Dorsolateral prefrontal cortex (tissue), 122 donors: ENCODE measurements at places on chromosomes 1 and 21.

GRCh38 chr1:153963850-153964331, 554 bp upstream of the SLC39A1 start:
- DNase-seq: no peak

DNA sequence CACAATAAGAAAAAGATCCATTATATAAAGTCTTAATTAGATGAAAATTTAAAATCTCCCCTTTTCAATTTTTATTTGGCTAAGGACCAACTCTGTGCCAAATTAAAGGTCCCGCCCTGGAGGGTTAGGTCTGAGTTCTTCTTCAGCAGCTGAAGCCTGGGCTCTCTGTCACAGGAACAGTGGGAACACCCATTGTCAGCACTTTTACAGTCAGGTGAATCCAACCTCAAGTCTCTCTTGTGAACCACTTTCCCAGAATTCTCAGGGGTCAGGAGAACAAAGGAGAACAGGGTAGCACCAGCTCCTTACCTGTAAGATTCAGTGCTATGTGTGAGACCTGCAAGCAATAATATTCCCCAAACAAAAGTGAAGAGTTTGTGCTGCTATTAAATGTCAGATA, 25.1 kb upstream of the HJV start:
- DNase-seq: no peak

DNA sequence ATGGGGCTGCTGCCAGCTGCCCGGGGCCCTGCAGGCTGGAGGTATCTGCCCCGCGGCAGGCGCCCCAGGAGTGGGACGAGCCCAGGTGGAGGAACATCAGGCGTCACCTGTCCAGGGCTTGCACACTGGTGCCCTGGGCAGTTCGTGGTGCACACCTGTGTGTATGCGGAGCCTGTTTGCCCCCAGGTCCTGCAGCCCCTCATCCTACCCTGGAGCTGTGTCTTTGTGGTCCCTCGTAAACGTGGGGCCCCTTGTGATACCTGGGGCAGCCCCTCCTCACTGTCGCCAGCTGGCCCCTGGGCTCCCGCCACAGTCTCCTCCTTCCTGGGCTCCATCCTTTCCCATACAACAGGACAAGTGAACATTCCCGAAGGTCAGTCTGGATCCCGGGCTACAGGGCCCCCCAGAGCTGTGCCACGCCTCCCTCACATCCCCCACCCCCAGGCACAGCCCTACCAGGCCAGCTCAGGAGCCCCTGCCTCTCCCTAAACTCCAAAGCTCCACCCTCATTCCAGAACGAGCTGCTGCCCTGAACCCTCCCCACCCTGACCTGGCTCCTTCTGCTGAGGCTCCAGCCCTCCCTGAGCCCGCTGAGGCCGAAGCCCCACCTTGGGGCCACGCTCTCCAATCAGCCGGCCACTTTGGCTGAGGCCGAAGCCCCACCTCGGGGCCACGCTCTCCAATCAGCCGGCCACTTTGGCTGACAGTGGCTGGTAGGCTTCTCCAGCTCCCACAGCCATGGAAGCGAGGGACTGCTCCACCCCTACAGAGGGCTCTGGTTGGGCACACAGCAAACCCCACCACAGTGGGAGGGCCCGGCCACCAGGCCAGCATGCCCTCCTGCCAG, 42.6 kb downstream of the UBE2G2 start:
- no peak for DNase-seq

- no peak for DNase-seq
Observed at GRCh38 chr1:94686882-94687281, 133.3 kb upstream of the SLC44A3 start.

- DNase-seq: no peak
Observed at GRCh38 chr1:189941922-189942321, 535.7 kb downstream of the BRINP3 start.

DNA sequence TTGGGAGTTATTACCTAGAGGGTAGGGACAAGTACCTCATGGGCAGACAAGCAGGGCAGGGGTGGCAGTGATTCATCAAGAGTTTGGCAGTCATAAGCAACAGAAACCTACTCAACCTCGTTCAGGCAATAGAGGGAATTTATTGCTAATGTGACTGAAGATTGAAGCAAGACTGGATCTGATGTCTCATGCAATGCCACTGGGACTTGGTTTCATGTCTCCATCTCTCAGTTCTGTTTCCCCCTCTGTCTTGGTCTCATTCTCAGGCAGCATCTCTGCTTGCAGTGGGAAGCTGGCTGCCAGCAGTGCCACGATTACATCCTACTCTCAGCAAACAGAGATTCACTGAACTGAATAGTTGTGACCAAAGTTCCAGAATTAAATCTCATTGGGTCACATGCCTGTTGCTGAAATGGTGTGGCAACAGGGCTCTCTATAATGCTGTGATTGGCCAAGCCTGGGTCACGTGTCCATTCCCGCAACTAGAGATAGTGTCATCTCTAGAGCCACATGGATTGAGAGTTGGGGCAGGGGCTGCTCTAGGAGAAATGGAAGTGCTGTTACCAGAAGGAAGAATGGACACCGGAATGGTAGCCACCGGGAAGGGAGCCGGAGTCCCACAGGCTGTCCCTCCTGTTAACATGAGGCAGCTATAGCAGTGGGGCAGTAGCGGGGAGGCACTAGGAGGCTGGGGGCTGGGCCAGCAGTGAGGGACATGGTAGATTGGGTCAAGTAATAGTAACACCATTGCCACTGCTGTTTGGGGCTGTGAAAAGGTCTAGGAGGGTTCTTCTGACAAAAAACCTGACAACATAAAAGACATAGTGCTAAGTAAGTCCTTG, 3.9 kb upstream of the CDC42 start:
- no peak for DNase-seq

DNA sequence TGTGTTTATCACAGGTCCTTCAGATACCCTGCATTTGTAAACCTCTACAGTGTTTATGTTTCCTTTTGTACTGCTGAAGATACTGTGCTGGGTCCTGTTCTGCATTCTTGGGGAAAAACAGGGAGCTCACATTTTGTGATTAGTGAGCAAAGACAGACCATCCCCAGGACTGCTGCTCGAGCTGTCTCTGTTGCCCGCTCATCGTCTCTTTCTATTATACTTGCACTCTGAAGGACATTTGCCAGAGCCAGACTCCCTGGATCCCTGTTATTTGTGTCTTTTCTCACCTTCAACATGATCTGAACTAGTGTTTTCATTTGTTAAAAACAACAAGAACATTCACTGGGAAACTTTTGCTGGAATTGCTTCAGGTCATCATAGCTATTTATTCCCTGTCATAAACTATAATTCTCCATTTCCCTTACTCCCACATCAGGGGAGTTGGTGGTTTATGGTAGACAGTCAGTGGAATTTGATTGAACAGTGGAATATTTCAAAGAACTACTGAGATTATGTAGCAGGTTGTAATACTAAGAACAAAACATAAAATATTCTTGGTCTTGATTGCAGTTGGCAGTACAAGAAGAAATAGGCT, 53.0 kb downstream of the PRRX1 start:
- no peak for DNase-seq

DNA sequence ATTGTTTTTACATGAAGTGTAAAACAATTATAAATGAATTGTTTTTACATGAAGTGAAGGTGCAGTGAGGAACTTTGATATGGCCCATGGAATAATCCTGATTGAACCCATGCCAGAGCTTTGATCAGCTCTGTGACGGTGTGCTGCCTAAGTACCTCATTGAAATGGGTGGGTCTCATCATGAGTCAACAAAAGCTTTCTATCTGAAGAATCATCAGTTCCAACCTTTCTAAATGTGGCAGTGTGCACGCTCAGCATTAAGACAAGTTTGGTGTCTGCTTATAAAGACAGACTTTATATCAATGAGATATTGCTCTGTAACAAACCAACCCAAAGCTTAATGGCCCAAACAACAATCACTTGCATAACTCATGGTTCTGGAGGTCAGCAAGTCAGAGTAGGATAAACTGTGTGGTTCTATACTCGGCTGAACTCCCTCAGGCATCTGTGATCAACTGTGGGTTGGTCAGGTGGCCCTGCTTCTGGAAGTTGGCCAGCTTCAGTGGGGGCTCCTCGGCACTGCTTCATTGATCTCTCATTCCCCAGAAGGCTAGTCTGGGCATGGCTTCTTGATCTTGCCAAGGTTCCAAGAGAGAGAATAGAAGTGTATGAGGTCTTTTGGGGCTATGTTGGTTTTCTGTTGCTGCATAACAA, 258.0 kb downstream of the LTN1 start:
- no peak for DNase-seq

GRCh38 chr1:9764550-9764949, 59.2 kb downstream of the CLSTN1 start:
- no peak for DNase-seq

DNA sequence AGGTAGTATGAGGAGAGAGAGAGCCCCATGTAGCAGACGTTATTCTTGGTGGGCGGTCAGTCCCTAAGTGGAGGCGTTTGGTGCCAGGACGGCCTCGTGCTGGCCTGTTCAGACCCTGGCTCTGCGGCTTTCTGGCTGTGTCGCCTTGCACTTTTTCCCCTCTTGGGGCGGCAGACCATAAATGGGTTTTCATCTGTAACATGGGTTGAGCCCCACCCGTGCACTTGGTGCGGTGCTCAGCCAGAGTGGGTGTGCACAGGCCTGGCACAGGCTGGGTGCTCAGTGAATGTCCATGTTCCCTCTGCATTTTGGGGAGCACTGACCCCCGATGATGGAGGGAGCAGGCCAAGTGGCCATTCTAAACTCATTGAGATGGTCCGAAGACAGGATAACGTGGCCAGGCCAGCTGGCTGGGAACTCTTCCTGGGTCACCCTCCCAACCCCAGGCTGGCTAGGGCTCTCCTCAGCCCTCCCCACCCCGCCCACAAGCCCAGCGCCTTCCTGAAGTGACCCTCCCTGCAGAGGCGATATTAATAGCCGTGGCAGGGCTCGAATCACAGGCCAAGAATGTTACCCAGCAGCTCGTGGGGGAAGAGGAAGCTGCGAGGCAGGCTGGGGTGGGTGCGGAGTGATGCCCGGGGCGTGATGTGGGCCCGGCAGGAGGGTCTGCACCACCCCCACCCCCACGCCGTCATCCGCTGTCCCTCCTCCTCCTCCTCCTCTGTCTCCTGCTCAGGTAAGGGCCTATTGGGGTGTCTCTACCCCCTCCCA, 78.5 kb downstream of the ARHGEF10L start:
- DNase-seq: no peak

DNA sequence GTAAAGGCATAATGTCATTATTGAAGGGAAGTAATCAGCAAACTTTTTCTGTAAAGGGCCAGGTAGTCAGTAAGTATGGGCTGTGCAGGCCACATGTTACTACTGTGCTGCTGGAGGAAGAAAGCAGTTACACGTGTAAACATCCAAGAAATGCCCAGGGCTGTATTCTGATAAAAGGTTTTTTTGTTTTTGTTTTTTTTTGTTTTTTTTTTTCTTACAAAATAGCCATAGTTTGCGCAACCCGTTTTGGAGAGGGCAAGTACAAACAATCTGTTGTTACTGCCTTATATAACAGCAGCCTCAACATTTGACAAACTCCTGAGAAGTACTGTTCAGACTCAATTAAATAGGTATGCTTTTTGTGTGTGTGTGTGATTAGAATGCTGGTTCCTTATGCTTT, 26.7 kb upstream of the MTMR11 start:
- DNase-seq: no peak

DNA sequence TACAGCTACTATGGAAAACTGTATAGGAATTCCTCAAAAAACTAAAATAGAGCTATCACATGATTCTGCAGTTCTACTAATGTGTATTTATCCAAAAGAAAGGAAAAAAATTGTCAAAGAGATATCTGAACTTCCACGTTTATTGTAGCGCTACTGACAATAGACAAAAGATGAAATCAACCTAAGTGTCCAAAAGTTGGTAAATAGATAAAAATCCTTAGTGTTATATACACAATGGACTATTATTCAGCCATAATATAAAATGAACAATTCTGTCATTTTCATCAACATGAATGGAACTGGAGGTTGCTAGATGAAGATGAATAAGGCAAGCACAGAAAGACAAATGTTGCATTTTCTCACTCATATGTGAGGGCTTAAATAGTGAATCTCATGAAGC, 1492.1 kb downstream of the MRPL39 start:
- DNase-seq: no peak

DNA sequence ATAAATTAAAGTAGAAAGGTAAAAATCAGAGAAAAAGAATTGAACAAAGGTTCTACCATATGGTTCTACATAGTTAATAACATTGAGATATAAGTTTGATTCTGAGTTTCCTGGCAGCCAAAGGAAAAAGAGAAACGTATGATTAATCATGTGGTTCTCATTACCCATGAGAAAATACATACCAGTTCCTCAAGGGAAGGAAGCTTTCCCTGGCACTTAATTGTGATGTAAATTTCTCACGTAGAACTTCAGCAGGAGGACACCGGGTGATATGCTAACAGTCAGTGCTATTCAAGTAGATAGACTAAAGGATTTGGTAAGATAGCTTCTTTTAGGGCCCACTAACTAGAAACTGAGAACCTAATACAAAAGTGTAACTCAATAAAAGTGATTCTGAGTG, 218.5 kb downstream of the NFIA start:
- DNase-seq: no peak

- DNase-seq: no peak
Observed at GRCh38 chr1:215064327-215064726, 18.2 kb upstream of the KCNK2 start.

- no peak for DNase-seq
Observed at GRCh38 chr1:27000817-27001460, 7.4 kb downstream of the TRNP1 start.

DNA sequence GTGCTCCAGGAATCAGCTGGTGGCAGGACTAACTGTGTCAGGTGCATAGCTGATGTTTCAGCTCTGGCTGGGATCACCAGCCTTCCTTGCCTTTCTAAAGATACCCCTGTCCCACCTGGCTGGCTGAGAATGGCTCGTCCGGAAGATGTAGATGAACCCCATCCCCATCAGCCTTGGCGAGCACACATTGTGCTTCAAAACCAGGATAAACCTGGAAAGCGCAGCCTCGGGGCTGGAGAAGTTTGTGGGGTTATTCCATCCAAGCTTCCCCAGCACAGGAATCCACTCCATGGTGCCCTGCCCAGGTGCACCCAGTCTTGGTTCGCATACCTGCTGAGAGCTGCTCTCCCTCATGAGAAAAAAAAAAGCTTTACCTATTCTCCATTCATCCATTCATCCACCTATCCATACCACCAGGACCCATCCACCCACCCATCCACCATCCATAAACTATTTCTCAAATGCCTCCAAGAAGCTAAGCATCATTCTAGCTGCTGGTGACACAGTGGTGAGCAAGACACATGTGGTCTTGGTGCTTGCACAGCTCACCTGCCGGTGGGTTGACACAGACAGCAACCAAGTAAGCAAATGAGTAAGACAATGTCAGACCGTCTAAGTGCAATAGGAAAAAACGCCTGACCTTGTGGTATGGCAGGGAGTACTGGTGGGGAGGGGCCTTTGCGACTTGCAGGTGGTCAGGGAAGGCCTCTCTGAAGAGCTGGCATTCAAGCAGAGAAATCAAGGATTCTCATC, 94.0 kb downstream of the DMRTB1 start:
- DNase-seq: no peak

- no peak for DNase-seq
Observed at GRCh38 chr21:27525780-27526179, 558.9 kb upstream of the ADAMTS5 start.
